WTC11 (cell line): ENCODE measurements at places on chromosomes 16 and 17. TPM values are rescaled to one million over a fixed set of nuclear protein-coding genes. Genes with fewer than 3 reads are reported as not detected.
A peak's percentile ranks its signal among the peaks of the same experiment; 100 is the strongest.

- no peaks in the 10 kb centered on the region for H3K36me3 ChIP-seq
- H3K27me3 ChIP-seq = no peaks in the 10 kb centered on the region; the same call in 1 of the 2 replicates
- no peak overlapping the region for H3K27ac ChIP-seq
- peaks cover 2% of the 10 kb centered on the region; the same call in 1 of the 2 replicates for H3K4me1 ChIP-seq
- DNase-seq = no peak
These were observed 350.8 kb upstream of the C16orf82 start for GRCh38 chr16:26715969-26716368.

- peaks cover 31% of the 10 kb centered on the region for H3K4me1 ChIP-seq
- no peak overlapping the region for H3K4me3 ChIP-seq
- no peaks in the 10 kb centered on the region for H3K36me3 ChIP-seq
- no peaks in the 10 kb centered on the region for H3K27me3 ChIP-seq
- H3K27ac ChIP-seq = peak overlapping the region; percentile 41
- peak; percentile 9 for DNase-seq
These were observed 56.9 kb upstream of the DOC2B start for GRCh38 chr17:238071-238963.

- no peaks in the 10 kb centered on the region for H3K36me3 ChIP-seq
- H3K4me3 ChIP-seq = no peak overlapping the region
- no peaks in the 10 kb centered on the region for H3K4me1 ChIP-seq
- H3K27me3 ChIP-seq = peaks cover 3% of the 10 kb centered on the region; the same call in 1 of the 2 replicates
- DNase-seq = no peak
These were observed 43.9 kb downstream of the CCT6B start for GRCh38 chr17:34917381-34917780.

COX10 gene
- total RNA-seq = 16.7 to 22.0 TPM (median 16.9 TPM) in 3 replicates
